ENCODE measurements at places on chromosomes 13 and 19.

DNA sequence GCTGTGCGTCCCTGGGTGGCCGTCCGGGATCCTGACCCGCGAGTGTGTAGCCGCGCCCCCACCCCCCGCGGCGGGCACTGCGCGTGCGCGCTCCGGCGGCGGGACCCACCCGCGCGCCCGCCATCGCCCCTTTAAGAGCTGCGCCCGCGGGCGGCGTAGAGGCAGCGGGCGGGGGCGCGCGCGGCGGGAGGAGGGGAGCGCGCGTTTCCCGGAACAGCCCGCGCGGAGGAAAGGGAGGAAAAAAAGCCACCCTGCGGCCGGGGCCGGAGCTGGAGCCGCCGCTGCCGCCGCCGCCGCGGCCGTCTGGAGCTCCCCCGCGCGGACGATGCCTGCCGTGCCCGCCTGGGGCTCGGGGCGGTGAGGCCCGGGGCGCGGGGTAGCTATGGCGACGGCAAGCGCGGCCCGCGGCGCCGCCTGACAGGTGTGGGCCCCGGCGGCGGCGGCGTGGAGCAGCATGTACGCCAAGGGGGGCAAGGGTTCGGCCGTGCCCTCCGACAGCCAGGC is at the start of gene SSBP4:
Gene SSBP4 (plus strand): TSS at position 204 of the 504 bp plus-strand sequence. CDS start 251 bp downstream, at position 455.
- DNase-seq, result peak; percentile 43

- DNase-seq, result no peak
Measured at GRCh38 chr19:41422456-41422855, 4.7 kb downstream of the B3GNT8 start.

GRCh38 chr13:24271601-24272451 is 37.6 kb upstream of the C1QTNF9 start:
- no peak for DNase-seq

DNA sequence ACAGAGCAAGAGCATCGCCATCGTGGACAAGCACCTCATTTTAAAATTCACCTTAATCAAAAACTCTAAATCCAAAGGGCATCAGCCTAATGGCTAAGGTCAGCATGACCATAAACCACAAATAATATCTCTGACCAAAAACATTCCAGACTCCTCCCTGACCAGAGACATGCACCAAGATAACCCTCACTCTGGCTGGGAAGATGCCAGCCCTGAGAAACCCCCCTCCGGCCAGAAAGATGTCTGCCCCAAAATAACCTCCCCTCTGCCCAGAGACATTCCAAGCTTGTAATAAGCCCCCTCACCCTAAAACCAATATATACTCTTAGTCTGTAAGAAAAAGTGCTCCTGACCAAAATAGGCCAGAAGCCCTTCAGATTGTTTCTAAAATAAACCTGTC is 61.7 kb downstream of the ZNF44 start:
- DNase-seq, result no peak

GRCh38 chr19:27822336-27822735 is 1390.6 kb downstream of the UQCRFS1 start:
- no peak for DNase-seq

DNA sequence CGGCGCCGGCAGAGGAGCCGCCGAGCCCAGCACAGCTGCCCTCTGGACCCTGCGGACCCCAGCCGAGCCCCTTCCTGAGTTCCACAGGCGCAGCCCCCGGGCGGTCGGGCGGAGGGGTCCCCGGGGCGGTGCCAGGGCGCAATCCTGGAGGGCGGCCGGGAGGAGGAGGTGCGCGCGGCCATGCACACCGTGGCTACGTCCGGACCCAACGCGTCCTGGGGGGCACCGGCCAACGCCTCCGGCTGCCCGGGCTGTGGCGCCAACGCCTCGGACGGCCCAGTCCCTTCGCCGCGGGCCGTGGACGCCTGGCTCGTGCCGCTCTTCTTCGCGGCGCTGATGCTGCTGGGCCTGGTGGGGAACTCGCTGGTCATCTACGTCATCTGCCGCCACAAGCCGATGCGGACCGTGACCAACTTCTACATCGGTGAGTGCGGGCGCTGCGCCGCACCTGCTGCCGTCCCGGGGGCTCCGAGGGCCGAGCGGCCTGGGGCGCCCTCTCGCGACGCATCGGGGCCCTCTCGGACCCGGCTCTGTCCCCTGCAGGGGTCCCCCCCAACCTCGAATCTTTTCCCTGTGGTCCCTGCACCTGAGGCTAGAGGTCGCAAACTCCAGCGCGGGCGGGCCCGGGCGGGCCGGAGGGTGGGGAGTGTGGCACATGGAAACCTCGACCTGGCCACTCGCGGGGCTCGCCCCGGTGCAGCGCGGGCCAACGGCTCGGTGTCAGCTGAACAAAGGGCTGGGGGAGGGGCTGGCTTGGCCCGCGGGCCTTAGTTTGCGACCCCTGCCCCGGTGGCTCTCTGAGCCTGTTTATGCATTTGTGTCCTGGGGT is at the start of gene KISS1R:
Gene KISS1R (plus strand): TSS at position 11 of the 829 bp plus-strand sequence. CDS start 170 bp downstream, at position 181.
- DNase-seq, result no peak

GRCh38 chr19:39156326-39157230 is 31.0 kb downstream of the PAK4 start:
- no peak for DNase-seq

DNA sequence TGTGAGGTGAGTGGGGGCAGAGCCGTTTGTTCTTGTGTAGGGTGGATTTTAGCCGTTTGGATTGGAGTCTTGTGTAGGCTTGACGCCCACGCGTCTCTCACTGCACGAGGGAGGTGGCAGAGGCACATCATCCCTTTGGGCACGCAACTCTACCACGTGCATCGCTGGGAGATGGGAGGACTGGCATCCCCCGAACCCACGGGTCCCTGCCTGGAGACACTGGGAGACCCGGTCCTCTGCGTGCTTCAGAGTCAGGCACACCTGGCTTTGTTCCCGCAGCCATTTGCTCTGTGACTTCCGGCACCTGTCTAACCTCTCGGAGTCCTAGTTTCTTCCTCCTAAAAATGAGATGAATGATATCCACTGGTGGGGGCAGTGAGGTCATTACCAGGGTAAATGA is 6.4 kb downstream of the ARHGEF7 start:
- DNase-seq, result peak; percentile 46

DNA sequence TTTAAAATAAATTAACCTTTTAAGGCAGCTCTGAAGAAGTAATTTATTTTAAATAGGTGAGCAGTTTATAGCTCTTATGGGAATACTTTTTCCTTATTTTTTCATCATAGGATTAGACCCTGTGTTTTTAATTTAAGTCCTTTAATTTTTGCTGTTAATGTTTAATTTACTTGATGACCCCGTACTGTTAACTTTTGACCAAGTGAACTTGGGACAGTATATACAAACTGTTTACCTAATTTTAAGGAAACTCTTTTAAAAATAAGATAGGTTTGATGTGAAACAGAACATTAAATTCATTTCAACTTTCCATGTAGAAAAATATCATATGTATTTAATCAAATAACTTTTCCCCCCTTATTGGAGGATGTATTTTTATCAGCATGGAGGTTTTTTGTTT is 74.4 kb downstream of the KCNRG start:
- no peak for DNase-seq

GRCh38 chr13:44393391-44393790 is 19.8 kb downstream of the SERP2 start:
- no peak for DNase-seq

GRCh38 chr19:56991912-56992311 is 127.9 kb upstream of the USP29 start:
- no peak for DNase-seq

DNA sequence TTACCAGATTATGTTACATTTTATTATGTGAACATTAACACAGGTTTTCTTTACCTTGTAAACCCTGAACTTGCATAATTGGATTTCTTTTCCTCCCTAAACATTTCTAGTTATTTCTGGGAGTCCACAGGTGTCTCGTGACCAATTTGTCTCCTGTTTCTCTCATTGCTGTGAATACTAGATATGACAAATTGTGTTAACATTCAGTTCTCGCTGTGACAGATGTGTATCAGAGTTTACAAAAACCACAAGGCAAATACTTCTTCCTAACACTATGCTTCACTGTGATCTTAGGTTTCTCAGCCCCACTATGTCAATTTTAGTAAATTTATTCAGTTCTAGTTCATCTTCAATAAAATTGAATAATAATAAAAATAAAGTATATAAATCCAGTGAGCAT is 1554.9 kb downstream of the EFNB2 start:
- DNase-seq, result no peak

DNA sequence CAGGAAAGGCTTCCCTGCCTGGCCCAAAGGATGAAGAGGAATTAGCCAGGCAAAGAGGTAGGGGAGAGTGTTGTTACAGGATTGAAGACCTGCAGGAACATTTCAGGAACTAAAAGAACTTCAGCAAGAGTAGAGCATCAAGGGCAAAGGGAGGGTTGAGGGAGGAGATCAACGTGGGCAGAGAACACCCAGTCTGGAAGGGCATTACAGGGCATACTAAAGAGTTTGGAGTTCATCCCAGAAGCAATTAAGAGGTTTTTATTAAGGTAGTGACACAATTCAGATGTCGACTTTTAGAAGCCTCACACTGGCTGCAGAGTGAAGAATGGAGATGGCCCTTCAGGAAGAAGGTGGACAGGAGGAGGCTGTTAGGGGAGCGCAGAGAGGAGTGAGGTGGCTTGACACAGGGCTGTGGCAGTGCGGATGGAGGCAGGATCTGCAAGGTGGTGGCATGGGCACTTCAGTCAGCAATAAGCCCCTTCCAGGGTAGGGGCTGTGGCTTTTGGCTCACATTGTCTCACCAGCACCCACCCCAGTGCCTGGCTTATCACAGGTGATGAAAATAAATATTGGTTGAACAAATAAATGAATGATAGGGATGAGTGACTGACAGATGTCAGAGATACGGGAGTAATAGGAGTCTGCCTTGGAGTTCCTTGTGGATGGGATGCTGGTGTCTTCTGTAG is 24.9 kb downstream of the TEX26 start:
- DNase-seq, result no peak

DNA sequence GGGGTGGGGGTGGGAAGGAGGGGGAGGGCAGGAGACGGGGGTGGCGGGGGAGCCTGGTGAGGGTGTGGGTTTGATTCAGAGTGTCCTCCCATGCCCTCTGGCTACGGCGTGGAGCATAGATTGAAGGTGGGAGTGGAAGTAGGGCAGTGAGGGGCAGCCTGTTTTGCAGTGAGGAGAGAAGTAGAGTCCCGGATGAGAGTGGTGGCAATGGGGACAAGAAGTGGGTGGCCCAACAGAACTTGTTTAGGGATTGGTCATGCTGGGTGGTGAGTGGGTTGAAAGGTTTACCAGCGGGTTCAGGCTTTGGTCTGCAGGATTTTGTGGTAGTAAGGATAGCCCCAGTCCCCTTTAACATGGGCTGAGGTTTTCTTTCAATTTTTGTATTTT is 35.5 kb downstream of the SIPA1L3 start:
- no peak for DNase-seq

DNA sequence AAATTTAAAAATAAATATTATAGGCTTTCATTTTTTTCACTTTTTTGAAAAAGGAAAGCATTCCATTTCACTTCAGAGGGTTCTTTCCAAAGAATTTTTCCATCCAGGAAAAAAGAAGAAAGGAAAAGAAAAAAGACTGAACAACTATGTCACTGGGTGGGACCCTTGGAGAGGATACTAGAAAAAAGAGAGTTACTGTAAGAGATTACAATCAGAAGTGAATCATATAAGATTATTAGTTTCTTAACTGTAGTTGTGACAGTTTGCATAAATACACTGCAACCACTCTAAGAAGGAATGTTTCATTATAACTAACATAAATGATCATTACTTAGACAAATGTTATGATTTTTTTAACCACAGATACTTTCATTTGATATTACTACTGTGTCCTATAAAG is 87.8 kb downstream of the KLF12 start:
- no peak for DNase-seq

DNA sequence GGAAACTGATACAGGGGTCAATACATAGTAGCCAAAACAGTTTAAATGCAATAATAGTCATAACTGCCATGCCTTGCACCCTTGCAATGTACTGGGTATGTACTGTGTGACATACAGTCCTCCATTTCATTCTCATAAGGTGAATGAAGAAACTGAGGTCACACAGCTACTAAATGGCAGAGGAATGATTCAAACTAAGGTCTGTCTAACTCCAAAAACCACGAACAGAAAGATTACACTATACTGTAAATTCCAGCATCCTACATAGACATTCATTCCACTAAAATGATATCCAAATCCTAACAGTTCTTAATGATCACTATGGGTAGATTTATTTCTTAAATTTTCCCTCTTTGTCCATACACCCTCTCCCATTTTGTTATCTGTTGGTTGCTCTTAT is 238.1 kb upstream of the SERP2 start:
- DNase-seq, result no peak

DNA sequence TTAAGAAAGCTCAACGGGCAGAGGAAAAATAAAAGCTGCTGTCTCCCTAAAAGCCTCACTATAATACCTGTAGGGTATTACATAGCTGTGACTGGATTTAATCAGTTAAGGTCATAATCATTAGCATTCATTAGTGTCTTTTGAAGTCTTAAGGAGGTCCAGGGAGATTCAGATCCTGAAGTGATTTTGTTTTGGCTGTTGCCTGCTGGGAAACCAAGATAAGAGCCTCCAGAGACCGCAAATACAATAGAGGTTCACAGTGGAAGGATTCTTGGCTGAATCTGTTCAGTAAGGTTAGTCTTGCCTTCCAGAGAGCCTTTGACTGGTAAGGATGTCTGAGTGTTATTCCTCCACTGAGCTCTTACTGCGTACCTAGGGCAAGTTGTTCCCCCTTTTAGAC is 54.0 kb upstream of the TNFRSF19 start:
- no peak for DNase-seq

- no peak for DNase-seq
Measured at GRCh38 chr19:15112385-15112784, 5.2 kb downstream of the SYDE1 start.

- DNase-seq, result no peak
Measured at GRCh38 chr13:111165241-111166010, 50.3 kb downstream of the ARHGEF7 start.

DNA sequence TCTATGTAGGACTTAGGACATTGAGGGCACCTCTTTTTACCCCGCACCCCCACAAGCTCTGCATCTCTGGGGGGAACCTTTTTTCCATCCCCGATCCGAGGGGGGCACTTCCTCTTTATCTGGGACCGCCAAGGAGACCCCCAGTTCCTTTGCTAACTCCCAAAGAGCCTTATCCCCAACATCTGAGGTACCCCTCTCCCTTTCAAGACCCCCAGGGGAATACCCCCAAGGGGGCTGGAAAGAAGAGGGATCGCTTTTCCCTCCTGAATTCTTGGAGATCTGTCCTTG is 1.1 kb downstream of the TNFSF9 start:
- DNase-seq, result no peak

DNA sequence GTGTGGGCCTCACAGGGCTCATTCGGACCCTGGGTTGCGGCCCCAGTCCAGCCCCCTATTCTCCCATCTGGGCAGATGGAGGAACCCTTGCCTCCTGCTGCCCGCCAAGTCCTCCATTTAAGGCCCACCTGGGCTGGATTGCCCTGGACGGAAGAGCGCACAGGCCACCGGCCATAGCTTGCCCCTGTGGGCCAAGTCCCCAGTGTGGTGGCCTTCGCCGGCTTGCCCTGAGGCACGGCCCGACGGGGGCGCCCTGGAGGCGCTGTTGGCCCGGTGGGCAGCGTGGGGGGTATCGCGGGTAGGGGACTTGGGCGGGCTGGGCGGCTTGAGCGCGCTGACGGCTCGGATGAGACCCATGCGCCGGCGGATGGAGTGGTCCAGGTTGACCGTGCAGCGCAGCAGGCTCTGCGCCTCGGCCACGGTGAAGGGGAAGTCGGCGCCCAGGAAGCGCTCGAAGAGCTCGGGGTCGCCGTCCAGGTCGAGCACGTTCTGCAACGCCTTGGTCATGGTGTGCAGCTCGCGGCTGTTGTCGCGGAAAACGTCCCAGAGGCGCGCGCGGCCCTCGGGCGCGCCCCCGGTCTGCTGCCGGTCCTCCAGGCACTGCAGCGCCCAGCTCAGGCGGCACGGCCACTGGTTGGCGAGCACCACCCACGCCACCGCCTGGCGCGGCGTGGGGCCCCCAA is 8.8 kb downstream of the NKPD1 start:
- DNase-seq, result no peak

All from DMS153 (cell line).